ENCODE measurements at places on chromosomes 1 and 21.

DNA sequence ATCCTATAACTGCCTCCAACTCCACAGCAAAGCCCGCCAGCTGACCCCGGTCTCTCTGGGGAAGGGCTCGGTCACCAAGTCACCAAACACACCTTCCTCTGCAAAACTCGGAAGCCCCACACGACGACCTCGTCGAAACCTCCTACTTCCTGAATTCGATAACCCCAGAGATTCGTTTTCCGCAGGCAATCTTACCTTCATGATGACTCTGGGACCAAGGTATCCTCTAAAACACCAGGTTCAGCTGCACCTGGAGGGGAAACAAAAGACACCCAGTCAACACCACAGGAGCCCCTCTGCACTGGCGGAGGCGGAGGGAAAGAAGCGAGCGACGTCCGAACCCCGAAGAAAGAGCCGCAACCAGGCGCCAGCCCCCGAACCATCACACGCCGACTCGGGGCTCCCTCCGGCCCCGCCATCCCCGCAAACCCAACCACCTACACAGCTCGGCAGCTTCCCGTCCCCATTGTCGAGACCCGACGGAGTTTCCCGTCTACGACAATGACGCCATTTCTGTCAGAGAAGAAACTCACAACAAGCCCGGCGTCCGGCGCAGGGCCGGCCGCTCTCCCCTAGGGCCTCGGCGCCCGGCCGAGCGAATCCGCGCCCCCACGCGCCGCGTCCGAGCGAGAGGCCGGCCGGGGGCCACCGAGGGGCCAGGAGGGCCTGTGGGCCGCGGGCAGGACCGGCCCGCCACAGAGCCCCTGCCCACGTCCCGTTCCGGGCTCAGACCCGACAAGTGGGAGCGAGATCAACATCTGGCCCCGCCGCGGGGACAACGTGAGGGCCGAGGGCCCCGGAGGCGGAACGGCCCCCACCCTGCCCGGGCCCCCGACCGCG, 1.0 kb downstream of the ARID4B start:
- no peak for DNase-seq

DNA sequence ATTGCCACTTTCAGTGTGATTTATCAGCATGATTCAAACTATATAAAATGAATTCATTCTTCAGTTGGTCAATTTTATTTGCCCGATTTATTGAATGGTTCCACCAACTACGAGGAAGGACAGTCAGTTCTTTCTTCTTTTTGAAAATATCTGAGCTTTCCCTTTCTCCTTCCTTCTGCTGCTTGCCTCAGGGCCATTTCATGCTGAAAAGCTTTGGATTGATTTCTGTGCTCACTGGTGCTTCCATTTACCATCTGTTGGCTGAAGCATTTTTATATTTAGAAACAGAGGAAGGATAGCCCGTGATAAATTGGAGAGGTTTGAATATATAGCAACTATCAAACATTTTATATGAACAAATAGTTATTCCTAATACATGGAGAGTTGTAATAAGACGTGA, 68.9 kb upstream of the ADAMTS5 start:
- DNase-seq: no peak

DNA sequence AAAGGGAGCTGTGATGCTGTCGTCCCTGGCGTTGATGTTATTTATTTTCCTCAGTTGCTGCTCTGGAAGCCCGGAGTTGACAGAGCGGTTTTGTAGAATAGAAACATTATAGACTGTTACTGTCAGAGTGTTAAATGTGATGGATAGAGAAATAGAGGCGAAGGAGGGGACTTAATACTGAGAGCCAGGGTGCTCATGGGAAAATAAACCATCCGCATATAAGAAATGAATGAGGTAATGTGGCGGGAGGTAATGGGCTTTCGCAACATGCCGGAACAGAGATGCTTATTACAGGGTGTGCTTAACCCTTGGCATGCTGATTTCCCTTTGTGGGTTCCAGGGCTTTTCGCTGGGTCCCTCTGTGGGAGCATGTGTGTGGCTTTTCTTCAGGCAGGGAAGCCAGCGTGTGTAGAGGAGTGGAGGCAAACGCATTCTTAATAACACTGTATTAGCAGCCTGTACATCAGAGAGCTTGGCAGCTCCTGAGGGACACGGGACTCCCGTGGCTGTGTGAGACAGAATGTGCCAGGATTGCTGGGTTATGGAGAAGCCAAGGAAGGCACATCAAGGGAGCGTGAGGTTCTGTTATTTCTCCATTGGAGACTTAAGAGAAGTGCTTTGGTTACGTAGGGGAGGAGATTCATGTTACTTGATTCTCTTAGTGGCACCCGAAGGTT, 141.0 kb downstream of the PBX1 start:
- DNase-seq: no peak

DNA sequence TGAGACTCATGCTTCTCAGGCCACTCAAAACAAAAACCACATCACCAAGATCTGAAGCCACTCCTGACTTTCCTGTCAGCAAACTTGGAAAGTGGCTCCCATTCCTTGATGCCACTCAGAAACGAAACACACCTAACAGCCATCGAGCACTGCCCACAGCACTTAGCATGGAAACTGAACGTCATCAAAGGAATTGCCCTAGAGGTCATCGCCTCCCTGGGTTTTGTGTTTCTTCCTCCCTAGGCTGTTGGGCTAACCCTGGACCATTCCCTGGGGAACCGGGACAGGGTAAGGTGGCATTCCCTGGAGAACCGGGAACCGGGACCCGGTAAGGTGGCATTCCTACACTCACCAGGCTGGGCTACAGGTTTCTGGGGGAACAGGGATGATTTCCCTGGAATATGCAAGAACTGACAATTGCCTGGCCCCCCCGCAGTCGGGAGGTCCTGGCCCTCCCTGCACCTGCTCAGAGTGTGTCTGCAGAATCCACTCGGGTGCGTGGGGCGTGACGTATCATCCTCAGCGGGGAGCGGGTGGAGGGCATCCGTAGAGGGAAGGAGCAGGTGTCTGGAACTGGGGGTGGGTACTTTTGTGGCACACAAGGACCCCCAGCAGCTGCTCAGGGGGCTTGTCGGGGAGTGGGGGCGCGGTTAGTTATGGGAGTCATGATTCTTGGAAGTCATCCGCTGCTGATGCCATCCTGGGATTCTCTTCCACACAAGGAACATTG, 30.3 kb downstream of the SLC45A1 start:
- DNase-seq: no peak

- DNase-seq: no peak
Measured at GRCh38 chr1:61447968-61448430, 276.9 kb downstream of the TM2D1 start.

DNA sequence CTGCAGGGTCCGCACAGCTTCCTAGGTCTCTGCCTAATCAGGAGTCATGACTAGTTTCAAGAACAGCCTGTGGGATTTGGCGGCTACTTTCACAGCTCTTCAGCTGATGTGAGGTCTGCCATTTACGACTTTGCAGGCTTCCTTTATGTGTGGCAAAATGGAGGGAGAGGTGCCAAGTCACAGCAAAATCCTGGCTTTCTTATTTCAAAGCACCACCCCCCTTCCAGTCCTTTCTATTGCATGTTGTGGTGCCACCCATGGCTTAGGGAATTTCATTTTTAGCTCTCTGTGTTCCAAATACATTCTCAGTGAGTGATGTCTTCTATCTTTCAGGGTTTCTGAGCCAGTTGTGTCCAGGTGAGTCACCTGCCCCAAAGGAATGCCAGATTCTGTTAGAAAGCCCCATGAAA, 75.1 kb upstream of the WLS start:
- DNase-seq: no peak

DNA sequence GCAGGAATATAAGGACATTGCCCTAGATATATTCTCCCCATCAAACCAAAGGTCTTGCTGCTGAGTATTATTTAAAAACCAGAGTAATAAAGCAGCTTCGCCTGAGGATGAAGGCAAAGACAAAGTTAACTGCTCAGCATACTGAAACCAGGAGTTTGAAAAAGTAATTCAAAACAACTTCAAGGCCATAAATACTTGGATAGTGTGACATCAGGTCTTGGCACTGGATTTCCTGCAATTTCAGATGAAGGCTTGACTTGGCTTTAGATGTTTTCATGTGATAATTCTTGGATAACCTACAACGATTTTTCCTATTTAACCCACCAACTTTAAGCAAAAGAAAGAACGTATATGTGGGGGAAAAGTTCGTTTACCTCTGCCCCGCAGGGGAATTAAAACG, 10.6 kb downstream of the SOD1 start:
- DNase-seq: no peak

Data from Panc1 (cell line).